AG10803 (cell line): ENCODE measurements at places on chromosomes 7 and 10.

GRCh38 chr7:159296093-159296681, 151.5 kb upstream of the VIPR2 start:
- DNase-seq = no peak

DNA sequence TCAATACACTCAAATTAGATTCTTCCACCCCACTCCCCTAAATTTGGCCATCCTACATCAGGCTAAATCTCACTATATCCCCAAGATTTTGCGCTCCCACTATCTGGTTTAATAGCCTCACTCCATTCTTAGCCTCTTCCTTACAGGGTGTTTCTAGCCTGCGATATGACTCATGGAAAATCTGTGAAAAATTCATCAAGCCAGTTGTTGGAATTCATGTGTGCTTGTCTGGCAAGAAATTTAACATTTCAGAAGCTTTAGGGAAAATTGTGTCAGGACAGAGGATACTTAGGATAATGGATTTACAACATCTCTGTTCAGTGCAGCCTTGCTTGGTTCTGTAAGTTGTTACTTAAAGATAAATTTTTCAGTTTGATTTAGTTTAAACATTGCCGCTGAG, 1249.9 kb upstream of the AUTS2 start:
- peak; percentile 9 for DNase-seq

DNA sequence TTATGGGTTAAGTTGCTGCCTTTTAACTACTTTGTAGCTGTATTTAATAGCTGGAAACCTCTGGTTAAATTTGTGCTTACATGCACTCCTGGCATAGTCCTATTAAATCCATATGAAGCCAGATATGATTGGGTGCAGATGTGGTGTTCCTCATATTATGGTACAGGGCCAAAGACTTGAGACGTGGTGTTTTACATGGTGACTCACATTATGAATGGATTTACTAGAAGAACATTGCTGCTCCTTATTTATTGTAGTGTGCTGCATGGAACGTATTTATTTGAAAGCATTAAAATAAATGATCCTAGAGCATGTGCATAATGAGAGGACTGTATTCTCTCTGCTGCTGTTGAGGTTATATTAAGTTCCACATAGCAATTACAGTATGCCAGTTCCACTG, 224.1 kb downstream of the SLC25A13 start:
- peak; percentile 62 for DNase-seq

GRCh38 chr10:119643306-119644204, 7.6 kb upstream of the BAG3 start:
- peak; percentile 86 for DNase-seq

- peak; percentile 69 for DNase-seq
Observed at GRCh38 chr10:126468876-126469643, 80.8 kb upstream of the ADAM12 start.

DNA sequence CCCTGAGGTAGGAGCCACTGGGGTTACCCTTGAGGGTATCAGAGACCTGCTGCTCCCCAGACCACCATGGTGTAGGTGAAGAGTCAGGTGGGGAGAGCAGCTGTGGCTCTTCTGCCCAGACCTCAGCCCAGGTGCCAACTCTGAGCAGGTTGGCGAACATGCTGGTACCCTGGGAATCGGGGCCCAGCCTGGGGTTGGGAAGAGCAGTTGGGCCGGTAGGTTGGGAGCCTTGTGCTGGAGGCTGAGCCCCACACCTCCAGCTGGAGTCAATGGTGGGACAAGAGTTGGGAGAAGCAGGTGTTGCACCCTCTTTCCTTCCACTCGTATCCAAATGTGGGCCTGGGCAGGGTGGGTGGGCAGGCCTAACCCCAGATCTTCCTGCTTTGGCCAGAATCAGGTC, 114.5 kb downstream of the CDH23 start:
- DNase-seq = no peak

- DNase-seq = no peak
Observed at GRCh38 chr7:101200504-101200861, 353 bp downstream of the MOGAT3 start.

GRCh38 chr10:58919927-58920654, 256.4 kb upstream of the PHYHIPL start:
- DNase-seq = peak; percentile 92

- DNase-seq = peak; percentile 90
Observed at GRCh38 chr10:101939008-101939648, 95.5 kb upstream of the KCNIP2 start.

DNA sequence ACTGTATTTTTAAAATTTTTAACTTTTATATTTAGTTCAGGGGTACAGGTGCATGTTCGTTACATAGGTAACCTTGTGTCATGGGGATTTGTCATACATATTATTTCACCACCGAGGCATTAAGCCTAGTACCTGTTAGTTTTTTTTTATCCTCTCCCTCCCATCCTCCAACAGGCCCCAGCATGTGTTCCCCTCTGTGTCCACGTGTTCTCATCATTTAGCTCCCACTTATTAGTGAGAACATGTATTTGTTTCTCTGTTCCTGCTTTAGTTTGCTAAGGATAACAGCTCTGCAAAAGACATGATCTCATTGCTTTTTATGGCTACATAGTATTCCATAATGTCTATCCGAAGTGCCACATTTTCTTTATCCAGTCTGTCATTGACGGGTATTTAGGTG, 22.4 kb upstream of the ITGA8 start:
- DNase-seq = no peak
